Hematopoietic multipotent progenitor cell treated with erythropoietin and hydrocortisone succinate and interleukin-3 and kit ligand, for 4 days (in vitro differentiated cells): ENCODE measurements at places on chromosomes 3 and 15.

GRCh38 chr3:99131876-99132275, 230.4 kb upstream of the DCBLD2 start:
- DNase-seq = no peak

GRCh38 chr3:187999821-188000220, 154.1 kb upstream of the LPP start:
- DNase-seq = peak; percentile 71

GRCh38 chr3:66297900-66298299, 77.1 kb downstream of the SLC25A26 start:
- DNase-seq = no peak

DNA sequence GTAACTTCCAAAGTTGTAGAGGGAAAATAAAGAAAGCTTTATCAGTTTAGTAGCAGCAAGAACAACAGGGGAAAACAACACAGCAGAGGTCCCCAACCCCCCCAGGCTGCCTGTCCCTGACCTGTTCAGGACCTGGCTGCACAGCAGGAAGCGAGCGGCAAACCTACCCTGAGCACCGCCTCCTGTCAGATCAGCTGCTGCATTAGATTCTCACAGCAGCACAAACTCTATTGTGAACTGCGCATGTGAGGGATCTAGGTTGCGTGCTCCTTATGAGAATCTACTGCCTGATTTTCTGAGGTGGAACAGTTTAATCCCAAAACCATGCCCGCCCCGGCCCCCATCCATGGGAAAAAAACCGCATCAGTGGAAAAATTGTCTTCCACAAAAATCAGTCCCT, 40.3 kb downstream of the USP50 start:
- no peak for DNase-seq

- DNase-seq = no peak
Measured at GRCh38 chr3:42702982-42703694, 540 bp upstream of the HHATL start.

GRCh38 chr15:59654046-59654445, 3.3 kb downstream of the GTF2A2 start:
- peak; percentile 14 for DNase-seq

- DNase-seq = no peak
Measured at GRCh38 chr3:113058188-113058587, 67.4 kb downstream of the GTPBP8 start.

GRCh38 chr3:100046986-100047385, 67.3 kb downstream of the FILIP1L start:
- no peak for DNase-seq
